ENCODE measurements at places on chromosomes 16 and 17. TPM values are rescaled to one million over a fixed set of nuclear protein-coding genes. Genes with fewer than 3 reads are reported as not detected.

- H3K36me3 ChIP-seq, result no peaks in the 10 kb centered on the region
- no peak for DNase-seq
- no peak overlapping the region for H3K27ac ChIP-seq
- no peak overlapping the region for H3K4me3 ChIP-seq
Measured at GRCh38 chr16:19872935-19873334, 11.7 kb downstream of the GPRC5B start.

DNA sequence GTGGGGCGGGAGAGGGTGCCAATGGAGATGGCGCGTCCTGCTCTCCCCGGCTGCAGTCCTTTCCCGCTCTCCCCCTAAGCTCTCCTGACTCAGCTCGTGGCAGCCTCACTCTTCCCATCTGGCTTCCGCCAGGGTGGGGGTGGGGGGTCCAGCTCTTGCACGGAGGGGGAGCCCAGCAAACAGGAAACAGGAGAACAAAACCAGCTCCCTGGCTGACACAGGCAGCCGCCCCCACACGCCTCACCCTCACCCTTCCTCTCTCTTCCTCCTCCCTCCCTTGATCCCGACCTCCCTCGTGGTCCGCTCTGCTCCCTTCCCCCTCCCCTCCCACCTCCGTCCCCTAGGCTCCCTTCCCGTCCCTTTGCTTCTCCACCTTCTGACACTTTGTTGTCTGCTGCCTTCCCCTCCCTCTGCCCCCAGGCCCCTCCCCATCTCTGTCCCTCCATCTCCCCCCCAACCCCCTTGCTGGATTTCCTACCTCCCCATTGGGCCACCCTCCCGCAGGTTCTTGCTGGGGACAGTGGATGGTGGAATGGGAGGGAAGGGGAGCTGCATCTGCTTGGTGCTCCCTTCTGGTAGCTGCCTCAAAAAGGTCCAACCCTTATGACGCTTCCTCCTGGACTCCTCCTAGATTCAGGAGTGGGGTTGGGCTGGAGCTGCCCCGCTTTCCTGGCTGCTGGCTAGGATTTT lies 23.7 kb downstream of the ARHGAP23 start:
- H3K4me1 ChIP-seq, result peaks cover 4% of the 10 kb centered on the region
- H3K36me3 ChIP-seq, result no peaks in the 10 kb centered on the region
- H3K27me3 ChIP-seq, result no peaks in the 10 kb centered on the region
- no peak overlapping the region for H3K27ac ChIP-seq
- DNase-seq, result no peak
- no peak overlapping the region for H3K4me3 ChIP-seq

- no peak overlapping the region for H3K27ac ChIP-seq
- no peaks in the 10 kb centered on the region for H3K36me3 ChIP-seq
- no peak for DNase-seq
- H3K4me1 ChIP-seq, result no peaks in the 10 kb centered on the region
- H3K27me3 ChIP-seq, result no peaks in the 10 kb centered on the region
Measured at GRCh38 chr16:15911198-15911597, 22.8 kb upstream of the CEP20 start.

DNA sequence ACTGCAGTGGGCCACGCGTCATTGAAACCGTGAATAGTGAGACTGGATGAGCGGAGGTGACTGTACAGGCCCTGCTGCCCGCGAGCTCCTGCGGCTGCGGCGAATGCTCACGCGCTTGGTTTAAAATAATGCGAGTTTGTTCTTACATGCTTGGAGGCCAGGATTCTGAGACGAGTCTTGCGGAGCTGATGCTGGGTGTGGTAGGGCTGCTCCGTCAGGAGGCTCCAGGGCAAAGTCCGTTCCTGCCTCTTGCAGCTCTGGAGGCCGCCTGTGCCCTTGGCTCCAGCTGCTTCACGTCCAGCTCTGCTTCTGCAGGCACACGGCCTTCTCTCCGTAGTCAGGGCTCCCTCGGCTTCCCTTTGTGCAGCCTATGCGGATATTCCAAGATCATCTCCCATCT lies 9.5 kb downstream of the ACSF3 start:
- H3K27ac ChIP-seq, result no peak overlapping the region
- no peaks in the 10 kb centered on the region for H3K27me3 ChIP-seq
- no peaks in the 10 kb centered on the region for H3K36me3 ChIP-seq
- H3K4me1 ChIP-seq, result no peaks in the 10 kb centered on the region
- no peak for DNase-seq

- no peaks in the 10 kb centered on the region for H3K27me3 ChIP-seq
- no peak for DNase-seq
- H3K4me3 ChIP-seq, result no peak overlapping the region
Measured at GRCh38 chr17:40645943-40646342, 1.7 kb downstream of the SMARCE1 start.

GRCh38 chr17:31311526-31311925 lies 2.3 kb downstream of the EVI2B start:
- no peaks in the 10 kb centered on the region for H3K36me3 ChIP-seq
- no peaks in the 10 kb centered on the region for H3K27me3 ChIP-seq
- no peak overlapping the region for H3K4me3 ChIP-seq
- H3K4me1 ChIP-seq, result no peaks in the 10 kb centered on the region

DNA sequence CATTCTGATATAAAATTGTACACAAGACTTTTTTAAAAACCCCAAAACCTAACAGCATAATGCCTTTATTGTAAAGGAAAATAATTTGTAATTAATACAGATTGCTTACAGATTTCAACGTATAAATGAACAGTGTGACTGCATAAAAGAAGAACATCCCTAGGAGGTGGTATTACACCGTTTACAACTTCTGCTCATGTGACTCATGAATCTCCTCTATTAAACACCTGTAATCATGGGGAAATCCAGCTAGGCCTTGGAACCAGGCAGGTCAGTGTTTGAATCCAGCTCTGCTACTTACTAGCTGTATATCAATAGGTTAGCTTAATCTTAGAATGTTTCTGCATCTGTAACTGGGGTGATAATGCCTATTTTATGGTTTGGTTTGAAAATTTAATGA lies 15.2 kb downstream of the RABEP1 start:
- H3K4me1 ChIP-seq, result no peaks in the 10 kb centered on the region
- H3K27me3 ChIP-seq, result no peaks in the 10 kb centered on the region
- no peak overlapping the region for H3K4me3 ChIP-seq
- H3K36me3 ChIP-seq, result no peaks in the 10 kb centered on the region
- H3K27ac ChIP-seq, result no peak overlapping the region

GRCh38 chr16:84141143-84141670 lies 3.8 kb downstream of the HSDL1 start:
- H3K36me3 ChIP-seq, result no peaks in the 10 kb centered on the region
- H3K27ac ChIP-seq, result no peak overlapping the region
- no peak for DNase-seq
- no peaks in the 10 kb centered on the region for H3K4me1 ChIP-seq
- no peak overlapping the region for H3K4me3 ChIP-seq
- no peaks in the 10 kb centered on the region for H3K27me3 ChIP-seq

- H3K27ac ChIP-seq, result no peak overlapping the region
- no peak for DNase-seq
- H3K4me3 ChIP-seq, result no peak overlapping the region
- H3K36me3 ChIP-seq, result no peaks in the 10 kb centered on the region
- no peaks in the 10 kb centered on the region for H3K4me1 ChIP-seq
Measured at GRCh38 chr16:52350031-52350642, 196.8 kb downstream of the TOX3 start.

DNA sequence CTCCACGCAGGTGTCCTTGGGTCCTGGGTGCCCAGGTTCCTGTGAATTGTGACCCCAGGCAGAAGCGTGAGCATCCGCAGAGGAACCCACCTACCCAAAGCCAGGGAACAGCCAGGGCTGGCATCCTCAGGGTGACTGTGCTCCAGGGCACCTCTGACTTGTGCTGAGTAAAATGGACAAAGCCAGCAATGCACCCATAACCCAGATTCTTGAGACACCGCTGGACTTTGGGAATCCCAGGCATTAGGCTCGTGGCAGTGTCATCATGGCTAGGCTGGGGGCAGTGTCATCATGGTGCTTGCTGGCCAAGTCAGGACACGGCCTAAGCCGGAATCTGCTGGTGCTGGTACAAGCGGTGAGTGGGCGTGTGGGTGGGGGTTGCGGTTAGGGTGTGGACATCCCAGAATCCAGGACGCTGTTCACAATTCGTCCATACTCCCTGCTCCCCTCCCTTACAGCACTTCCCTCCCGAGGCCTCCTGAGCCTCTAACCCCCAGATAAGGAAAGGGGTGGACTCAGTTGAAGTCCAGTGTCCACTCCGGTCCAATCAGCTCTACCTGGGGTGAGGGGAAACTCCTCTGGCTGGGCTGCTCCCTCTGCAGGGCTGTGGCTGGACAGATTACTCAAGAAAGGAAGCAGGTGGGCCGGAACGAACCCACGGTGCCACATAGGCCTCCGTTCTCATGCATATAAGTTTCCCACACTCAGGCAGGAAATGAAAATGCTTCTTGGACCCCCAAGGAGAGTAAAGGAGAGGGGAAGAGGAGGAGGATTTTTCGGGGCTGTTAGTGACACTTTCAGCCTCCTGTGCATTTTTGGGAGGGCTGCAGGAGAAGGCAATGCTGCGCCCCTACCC lies 138.9 kb downstream of the SEC14L1 start:
- no peaks in the 10 kb centered on the region for H3K27me3 ChIP-seq
- H3K36me3 ChIP-seq, result no peaks in the 10 kb centered on the region
- H3K27ac ChIP-seq, result no peak overlapping the region
- DNase-seq, result no peak

The EVI2A gene
- 15.5 TPM for total RNA-seq

The HSPB9 gene
- not detected for total RNA-seq

The SETD1A gene
- total RNA-seq, result 19.7 TPM

The SLC47A1 gene
- total RNA-seq, result 7.3 TPM

The SHBG gene
- total RNA-seq, result not detected

The MMP28 gene
- 6.4 TPM for total RNA-seq

The NAA38 gene
- total RNA-seq, result 47.4 TPM
